Osteoblast (primary cell): ENCODE measurements at places on chromosomes 6 and 20. TPM values are rescaled to one million over a fixed set of nuclear protein-coding genes. Genes with fewer than 3 reads are reported as not detected.

The PRL gene
- total RNA-seq, result under 0.01 TPM in 1 of 2 replicates, not detected in the other

The DNAAF9 gene
- 10.6 and 11.2 TPM in 2 replicates for total RNA-seq

- H3K4me3 ChIP-seq, result no peak overlapping the region
- H3K27ac ChIP-seq, result peak overlapping the region; percentile 75
- H3K27me3 ChIP-seq, result no peaks in the 10 kb centered on the region
- peak; percentile 60 for DNase-seq
These were observed 73.3 kb downstream of the ADGRG6 start for GRCh38 chr6:142374965-142375733.

The RRP36 gene
- 84.0 and 90.2 TPM in 2 replicates for total RNA-seq

The SLC12A5 gene
- total RNA-seq, result under 0.01 TPM in 2 replicates

The NRM gene
- total RNA-seq, result 2.9 and 3.3 TPM in 2 replicates

GRCh38 chr20:25083141-25083772 lies 1.3 kb upstream of the VSX1 start:
- H3K27me3 ChIP-seq, result peaks cover 86% of the 10 kb centered on the region
- H3K4me1 ChIP-seq, result no peaks in the 10 kb centered on the region
- no peaks in the 10 kb centered on the region for H3K36me3 ChIP-seq
- H3K4me3 ChIP-seq, result no peak overlapping the region
- H3K27ac ChIP-seq, result no peak overlapping the region

DNA sequence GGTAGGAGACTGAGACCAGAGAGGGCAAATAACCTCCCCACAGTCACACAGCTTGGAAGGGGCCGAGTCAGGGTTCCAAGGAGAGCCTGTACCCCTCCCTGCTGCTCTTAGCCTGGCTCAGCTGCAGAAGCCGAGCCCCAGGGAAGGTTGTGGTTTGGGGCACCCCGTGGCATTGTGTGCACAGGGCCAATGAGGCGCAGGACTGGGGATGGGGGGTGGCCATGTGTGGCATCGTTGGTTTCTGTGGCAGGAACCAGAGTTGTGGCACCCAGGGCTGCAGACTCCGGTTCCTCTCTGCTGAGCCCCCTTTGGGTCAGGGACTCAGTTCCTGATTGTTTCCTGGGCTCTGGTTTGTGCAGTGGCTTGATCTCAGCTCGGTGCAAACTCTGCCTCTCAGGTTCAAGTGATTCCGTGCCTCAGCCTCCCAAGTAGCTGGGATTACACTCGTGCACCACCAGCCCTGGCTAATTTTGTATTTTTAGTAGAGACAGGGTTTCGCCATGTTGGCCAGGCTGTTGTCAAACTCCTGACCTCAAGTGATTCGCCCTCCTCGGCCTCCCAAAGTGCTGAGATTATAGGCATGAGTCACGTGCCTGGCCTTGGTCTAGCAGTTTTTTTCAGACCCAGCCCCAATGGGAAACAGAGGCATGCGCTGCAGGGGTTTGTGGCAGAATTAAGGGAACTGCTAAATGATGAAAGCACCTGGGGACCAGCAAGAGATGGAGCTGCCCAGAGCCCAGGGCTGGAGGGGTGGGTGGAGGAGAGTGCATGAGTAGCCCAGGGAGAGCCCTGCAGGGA lies 221.0 kb upstream of the SULF2 start:
- H3K27ac ChIP-seq, result no peak overlapping the region
- H3K36me3 ChIP-seq, result no peaks in the 10 kb centered on the region
- H3K4me1 ChIP-seq, result peaks cover 24% of the 10 kb centered on the region

GRCh38 chr6:90135667-90136066 lies 161.0 kb downstream of the BACH2 start:
- H3K36me3 ChIP-seq, result no peaks in the 10 kb centered on the region
- no peaks in the 10 kb centered on the region for H3K27me3 ChIP-seq
- peak overlapping the region; percentile 14 for H3K4me3 ChIP-seq
- DNase-seq, result peak; percentile 88

The SYTL3 gene
- 1.5 and 2.2 TPM in 2 replicates for total RNA-seq

GRCh38 chr20:20435453-20435852 lies 67.5 kb downstream of the INSM1 start:
- no peaks in the 10 kb centered on the region for H3K27me3 ChIP-seq
- no peak for DNase-seq
- no peaks in the 10 kb centered on the region for H3K4me1 ChIP-seq
- H3K36me3 ChIP-seq, result no peaks in the 10 kb centered on the region

The PLG gene
- 0.36 TPM in 1 of 2 replicates, not detected in the other for total RNA-seq
